Ammon's horn (tissue), 1 donor: ENCODE measurements at places on chromosomes 1 and 21.

DNA sequence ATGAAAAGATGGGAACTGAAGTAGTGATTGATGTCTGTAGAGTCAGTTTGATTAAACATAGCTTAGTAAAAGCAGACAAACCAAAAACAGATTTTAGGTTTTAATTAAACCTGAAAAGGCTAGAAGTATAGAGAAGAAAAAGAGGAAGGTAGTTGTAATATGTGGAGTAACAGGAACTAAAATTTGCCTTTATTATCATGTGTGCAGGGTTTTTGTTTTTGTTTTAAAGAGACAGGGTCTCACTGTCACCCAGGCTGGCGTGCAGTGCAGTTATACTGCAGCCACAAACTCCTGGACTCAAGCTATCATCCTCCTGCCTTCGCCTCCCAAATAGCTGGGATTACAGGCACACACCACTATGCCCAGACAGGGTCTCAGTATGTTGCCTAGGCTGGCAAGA, 6.0 kb downstream of the TOR1AIP1 start:
- no peak for DNase-seq

GRCh38 chr1:186236921-186237320, 138.1 kb downstream of the TPR start:
- no peak for DNase-seq

DNA sequence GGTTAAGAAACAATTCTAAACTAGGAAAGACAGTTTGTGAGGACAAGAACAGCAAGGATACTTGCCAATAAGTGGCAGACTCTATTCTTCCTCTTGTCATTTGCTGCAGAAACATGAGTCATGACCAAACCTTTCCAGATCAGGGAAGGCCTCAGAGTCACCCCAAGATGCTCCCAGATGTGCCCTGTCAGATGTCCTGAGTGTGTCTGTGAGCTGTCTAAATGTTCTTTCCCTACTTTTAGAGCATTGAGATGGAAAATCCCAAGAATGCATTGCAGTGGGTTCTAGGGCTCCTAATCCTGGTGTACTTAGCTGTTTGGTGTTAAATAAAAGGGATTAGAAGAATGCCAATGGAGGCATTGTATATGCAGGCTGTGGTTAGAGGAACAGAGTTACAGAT, 57.5 kb upstream of the KIAA0040 start:
- DNase-seq, result peak; percentile 6

DNA sequence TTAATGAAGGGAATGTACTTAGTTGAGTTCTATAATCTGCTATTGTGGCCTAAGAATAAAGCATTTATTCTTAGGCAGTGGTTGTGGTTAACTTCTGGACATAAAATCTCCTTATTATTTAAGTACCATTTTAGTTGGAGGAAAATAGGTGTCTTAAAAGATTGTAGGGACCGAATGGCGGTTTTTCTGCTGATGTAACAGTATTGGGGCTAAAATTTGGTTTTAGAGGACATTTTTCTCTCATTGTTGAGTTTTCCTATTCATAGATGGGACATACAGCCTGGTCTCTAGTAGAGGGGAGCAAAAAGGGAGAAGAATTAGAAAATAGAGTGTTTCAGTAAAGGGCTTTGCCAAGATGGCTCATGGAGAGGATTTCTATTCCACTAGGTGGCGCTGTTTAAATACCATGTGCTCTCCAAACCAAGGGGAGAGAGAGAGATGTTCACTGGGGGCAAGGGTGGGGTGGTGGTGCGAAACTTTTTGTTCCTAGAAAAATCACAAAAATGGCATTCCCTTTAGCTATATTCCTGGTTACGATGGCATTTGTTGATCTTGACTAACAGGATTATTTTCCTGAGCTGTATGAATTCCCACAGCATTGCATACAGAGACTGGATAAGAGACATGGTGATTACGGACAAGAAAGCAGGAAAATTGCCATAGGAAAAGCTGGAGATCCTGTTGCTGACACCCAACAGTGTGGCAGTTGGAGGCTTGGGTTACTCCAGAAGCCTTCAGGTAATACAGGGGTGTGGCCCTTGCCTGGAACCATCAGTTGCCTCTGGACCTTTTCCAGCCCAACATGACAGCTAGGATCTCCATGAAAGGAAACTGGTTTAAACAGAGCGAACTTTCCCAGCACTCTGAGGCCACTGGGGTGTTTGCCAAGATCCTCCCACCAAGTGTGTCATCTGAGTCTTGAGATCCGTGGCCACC, 18.2 kb upstream of the FCGR2A start:
- peak; percentile 82 for DNase-seq

GRCh38 chr1:18932387-18932786, 24.1 kb downstream of the IFFO2 start:
- DNase-seq, result no peak

GRCh38 chr1:109777980-109778625, 14.4 kb upstream of the EPS8L3 start:
- no peak for DNase-seq

DNA sequence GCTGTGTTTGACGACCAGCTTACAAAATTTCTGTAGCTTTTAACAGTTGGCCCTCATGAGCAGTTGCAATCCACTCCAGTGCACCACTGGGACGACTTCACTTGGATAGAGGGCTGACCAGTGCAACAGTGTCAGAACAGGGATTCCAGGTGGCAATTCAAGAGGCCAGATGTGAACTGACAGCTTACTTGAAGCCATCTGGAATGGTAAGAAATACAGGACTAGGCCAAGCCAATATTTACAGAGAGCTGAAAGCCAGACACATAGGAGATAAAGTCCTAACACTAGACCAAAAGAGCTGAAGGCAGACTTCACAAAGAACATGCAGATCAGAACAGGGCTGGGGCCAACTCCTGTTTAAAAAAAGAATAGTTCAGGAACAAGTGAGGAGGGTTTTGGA, 93.5 kb upstream of the NFIA start:
- DNase-seq, result no peak

- no peak for DNase-seq
Measured at GRCh38 chr1:1144843-1145546, 28.7 kb upstream of the TTLL10 start.

DNA sequence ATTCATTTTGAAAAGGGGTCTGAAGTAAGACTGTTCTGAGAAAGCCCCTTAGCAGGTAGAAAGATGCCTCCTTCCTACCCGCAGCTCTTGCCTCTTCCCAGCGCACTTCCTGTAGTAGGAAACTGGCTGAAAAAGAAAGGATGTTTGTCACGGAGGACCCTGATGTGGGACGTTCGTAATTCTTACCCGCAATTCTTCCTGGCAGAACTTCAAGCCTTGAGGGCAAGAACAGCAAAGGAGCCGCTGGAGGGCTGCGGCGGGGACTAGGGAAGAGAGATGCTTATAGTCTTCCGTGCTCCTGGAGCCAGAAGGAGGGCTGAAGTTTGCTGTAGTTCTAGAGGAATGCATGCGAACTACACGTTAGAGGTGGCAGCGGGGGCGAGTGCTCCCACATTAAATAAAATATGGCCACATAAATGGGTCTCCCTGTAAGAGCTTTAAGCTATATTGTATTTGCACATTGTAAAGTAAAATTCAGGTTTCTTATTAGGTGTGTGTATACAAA, 6.3 kb downstream of the C1orf53 start:
- no peak for DNase-seq

DNA sequence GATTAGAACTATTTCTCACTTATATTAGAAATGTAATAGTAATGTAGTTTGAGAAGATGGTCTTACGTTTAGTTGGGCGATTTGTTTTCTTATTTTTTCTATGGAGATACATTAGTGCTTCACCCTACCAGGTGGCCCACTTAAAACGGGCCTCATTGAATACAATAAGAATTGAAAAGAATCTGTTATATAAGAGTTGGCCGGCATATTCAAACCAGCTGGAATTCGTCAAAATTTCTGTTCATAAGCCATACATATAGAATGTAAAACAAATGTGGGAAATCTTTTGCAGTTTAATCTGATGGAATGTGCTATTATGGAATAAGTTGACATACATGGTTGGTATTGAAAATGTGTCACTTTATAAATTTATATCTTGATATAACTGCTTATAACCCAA, 96.4 kb upstream of the C1orf105 start:
- DNase-seq, result no peak

DNA sequence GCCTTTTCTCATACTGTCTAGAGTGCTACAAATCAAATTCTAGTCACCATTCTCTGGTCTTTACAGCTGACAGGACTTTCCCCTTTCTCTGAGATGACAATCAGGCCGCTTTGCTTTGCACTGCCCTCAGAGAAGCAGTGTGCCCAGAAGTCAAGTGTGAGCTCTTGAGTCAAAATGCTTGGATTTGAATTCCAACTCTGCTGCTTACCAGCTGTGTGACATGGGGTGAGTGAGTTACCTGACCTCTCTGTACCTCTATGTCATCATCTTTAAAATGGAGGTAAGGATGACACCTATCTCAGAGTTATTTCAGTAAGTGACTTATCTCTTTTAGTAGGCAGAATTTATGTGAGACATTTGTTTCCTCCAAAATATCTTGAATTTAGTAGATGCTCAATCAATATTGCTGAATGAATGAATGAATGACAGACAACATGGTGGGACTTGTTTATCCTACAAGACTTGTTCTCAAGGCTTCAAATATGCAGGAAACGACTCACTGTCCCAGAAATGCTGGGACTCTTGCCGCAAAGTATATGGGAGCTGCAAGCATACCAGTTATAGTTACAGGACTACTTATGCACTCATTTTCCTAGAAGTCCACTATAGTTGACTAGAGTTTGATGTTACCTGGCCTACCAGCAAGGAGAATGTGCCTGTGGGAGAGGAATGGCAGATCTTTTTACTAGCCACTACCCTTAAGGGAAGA, 38.1 kb upstream of the A3GALT2 start:
- no peak for DNase-seq

DNA sequence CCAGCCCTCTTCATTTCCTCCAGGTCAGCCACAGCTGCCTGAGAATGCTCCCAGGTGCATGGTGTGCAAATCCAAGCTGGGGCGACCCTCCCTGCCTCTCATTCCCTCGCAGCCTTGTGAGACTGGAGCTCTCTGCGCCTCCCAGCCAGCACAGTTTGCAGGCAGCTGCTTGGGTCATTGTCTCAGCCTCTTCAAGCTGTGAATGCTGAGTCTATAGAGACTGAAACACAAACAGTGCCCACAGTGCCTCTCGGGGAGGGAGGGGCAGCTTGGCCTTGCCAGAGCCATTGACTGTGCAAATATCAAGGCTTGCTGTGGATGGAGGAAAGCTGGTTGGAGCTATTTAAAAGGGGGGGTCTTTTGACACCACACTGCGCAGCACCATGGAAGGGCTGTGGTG, 10.6 kb downstream of the PLXNA2 start:
- DNase-seq, result peak; percentile 90

GRCh38 chr1:183291216-183291762, 105.2 kb downstream of the LAMC2 start:
- DNase-seq, result no peak

DNA sequence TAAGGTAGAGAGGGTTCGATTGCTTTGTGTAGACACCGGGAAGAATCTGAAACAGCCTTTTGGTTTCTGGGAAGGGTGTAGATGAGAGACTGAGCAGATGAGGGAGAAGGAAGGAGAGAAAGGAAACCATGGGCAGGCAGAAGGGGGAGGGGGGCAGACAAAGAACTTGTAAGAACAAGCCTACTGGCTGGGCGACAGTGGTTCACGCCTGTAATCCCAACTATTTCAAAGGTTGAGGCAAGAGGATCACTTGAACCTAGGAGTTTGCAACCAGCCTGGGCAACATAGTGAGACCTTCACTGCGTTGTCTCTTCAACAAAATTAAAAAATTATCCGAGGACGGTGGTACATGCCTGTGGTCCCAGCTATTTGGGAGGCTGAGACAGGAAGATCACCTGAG, 106.2 kb downstream of the TM2D1 start:
- no peak for DNase-seq

- no peak for DNase-seq
Measured at GRCh38 chr1:84155517-84155916, 11.4 kb downstream of the PRKACB start.

GRCh38 chr1:40844887-40845878, 17.0 kb downstream of the CITED4 start:
- no peak for DNase-seq

DNA sequence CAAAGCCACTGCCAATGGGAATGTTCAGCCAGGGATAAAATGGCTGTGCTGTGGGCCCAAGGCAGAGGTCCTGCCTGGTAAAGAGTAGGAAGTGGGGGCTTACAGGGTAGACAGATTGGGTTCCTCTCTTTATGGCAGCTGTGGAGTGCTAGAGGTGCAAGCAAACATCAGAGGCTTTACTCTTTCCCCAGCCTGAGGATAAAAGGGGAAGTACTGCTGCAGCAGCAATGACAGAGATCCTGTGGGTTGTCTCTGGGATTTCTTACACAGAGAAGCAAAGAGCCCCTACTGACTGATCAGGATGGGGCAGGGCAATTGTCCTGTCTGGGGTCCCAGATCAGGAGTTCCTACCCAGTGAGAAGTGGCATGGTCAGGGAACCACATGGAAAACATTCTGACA, 54.2 kb downstream of the DRAM2 start:
- no peak for DNase-seq

DNA sequence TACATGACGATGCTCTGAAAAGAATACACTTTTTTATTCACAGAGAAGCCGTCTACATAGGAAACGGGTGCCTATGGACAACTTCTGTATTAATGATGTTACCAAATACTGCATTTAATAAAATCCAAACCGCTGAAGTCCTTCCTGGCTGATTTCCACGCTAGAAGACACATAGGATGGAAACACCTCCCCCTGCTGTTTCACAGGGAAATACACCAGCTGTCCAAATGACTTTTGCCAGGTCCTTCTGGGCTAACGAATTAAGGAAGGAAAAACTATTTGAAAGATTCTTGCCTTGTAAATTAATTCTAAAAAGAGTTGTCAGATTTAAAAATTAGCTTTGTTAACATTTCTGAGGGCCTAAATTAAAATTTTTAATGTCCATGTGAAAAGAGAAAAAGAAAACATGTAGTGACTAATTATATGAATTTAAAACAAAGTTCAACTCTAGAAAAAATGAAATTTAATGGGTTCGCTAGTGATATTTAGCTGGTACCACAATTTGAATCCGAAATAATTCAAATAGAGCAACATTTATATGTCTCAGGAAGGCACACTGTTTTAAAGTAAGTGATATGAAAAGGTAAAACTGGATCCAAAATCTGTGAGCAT, 146.0 kb downstream of the RERE start:
- peak; percentile 80 for DNase-seq

DNA sequence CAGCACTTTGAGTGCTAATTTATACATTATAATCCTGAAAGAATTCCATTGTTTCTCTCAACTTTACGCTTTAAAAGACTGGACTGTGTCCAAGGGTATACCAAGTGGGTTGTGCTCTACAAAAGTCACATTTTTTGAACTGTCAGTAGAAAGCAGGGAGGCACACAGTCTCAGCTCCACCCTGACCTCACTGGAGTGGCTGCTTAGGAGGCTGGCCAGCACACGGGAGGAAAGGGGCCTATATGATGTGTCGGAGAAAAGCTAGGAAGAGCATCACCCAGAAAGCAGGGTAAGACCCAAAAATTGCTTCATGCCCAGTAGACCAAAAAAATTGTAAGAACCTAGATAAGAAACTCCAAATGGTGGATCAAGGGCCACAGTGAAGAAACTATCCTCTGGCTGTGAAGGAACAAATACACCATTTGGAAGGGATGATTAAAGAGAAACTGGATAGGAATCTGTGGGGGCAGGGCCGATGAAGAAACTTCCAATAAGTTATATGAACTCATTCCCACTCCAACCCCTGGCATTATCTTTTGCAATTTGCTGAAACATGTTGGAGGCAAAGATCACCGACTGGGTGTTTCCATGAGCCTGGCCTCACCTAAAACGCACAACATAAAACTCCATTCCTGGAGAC, 1.9 kb downstream of the S100A10 start:
- no peak for DNase-seq

GRCh38 chr1:231628207-231628876, 1.8 kb downstream of the DISC1 start:
- no peak for DNase-seq

- no peak for DNase-seq
Measured at GRCh38 chr1:227661495-227661894, 73.6 kb downstream of the JMJD4 start.

- no peak for DNase-seq
Measured at GRCh38 chr1:3776231-3776961, 3.8 kb downstream of the SMIM1 start.
